Stimulated activated CD4-positive, alpha-beta T cell treated with anti-CD3 and anti-CD28 coated beads, Interleukin-4, amount 100 ng/mL, for 24 hours (primary cell): ENCODE measurements at places on chromosomes 11 and 22.

- no peak for DNase-seq
These were observed 102.0 kb downstream of the GRIK4 start for GRCh38 chr11:120613264-120614226.

GRCh38 chr11:63683133-63683991 is 2.1 kb downstream of the RTN3 start:
- DNase-seq, result no peak

GRCh38 chr11:85787809-85788760 is 22.9 kb downstream of the SYTL2 start:
- no peak for DNase-seq

GRCh38 chr11:16136792-16137390 is 219.5 kb downstream of the SOX6 start:
- DNase-seq, result no peak

- no peak for DNase-seq
These were observed 15.6 kb downstream of the CREB3L1 start for GRCh38 chr11:46293066-46293465.

- DNase-seq, result no peak
These were observed 272.7 kb upstream of the CADM1 start for GRCh38 chr11:115776916-115777315.

DNA sequence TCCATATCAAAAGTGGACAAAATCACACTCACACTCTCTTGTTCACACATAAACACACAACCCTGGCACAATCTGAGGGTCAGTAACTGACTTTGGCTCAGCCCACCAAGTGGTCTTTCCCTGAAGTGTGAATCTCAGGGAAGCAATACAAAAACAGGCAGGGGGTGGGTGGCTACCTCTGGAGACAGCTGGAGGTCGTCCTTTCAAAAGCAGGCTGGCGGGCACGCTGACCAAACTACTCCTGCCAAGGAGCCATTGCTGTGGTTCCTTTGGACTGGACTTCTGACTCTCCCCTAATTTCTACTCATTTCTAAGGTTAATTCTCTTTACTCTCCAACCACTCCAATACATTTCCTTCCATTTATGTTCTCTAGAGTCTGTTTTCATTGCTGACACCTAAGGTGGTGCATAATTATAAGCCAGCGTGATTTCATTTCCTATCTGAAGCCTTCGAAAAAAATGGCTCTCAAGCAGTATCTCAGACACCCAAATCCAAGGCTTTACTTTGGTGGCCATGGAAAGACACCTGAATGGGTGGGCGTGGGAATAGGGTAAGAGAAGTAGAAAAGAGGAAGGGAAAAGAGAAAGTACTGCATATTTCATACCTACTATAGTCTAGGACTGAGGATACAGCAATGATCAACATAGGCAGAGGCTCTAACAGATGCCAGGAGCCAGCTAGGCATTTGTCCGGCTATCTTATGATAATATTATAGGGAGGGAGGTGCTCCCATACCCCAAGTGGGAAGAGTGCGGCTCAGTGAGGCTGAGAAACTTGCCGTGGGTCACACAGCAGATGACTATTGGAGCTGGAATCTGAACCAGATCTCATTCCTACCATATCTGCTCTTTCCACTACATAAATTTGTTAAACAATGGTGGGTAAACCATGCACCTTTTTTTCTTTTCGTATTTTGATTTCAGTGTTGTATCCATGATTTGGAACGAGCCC is 22.0 kb downstream of the FZD4 start:
- DNase-seq, result no peak

DNA sequence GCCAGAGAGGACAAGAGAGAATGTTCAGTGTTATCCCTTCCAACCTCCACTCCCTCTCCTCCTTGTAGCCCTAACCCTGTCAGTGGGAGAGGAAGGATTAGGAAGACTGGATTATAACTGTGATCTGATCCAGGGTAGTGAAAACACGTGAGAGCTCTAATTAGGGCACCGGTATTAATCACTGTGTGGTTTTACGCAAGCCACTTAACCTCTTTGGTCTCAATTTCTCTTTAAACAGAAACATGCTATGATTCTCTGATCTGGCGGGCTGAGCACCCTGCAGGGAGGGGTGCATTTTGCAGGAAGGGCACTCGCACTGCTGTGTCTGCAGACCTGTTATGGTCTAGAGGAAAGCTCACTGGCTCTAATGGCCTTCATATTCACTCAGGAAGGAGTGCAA is 11.5 kb downstream of the RPL27A start:
- DNase-seq, result no peak
